ENCODE measurements at places on chromosomes 2 and 18.

DNA sequence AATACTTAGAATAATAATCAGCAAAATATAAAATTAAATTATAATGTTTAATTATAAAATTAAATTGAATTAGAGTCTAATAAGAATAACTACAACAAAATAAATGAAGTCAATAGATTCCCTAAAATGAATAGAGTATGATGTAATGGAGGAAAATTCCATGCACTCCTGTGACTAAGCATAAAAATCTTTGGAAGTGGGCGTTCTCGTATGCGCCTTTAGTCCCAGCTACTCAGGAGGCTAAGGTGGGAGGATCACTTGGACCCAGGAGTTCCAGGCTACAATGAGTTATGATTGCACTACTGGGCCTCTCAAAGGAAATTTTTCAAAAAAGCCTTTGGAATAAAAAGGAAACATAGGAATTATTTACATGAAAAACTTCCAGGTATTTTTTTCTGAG, 955.4 kb upstream of the POU3F3 start:
- DNase-seq, result no peak

GRCh38 chr2:191170773-191171172, 20.0 kb upstream of the STAT4 start:
- no peak for DNase-seq

DNA sequence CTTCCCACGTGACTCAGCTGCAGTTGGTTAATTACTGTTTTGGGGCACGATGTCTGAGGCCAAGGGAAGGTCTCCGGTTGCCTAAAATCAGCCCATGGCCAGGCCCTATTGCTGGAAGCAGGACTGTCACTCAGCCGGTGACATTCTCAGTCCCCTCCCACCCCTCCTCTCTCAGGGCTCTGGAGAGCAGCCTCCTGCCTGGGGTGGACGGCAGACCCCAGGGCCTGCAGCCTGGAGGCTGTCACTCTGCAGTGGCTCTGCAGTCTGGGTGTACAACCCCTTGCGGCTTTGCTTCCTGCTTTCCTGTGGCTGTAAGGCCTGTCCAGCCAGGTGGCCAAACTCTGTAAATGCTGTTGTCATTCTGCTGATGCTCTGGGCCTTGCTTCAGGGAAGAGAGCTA, 32.8 kb downstream of the ZBTB7C start:
- no peak for DNase-seq

GRCh38 chr2:36824273-36824672, 127.8 kb downstream of the VIT start:
- DNase-seq, result no peak

GRCh38 chr2:101064505-101064867, 62.4 kb downstream of the RPL31 start:
- no peak for DNase-seq

DNA sequence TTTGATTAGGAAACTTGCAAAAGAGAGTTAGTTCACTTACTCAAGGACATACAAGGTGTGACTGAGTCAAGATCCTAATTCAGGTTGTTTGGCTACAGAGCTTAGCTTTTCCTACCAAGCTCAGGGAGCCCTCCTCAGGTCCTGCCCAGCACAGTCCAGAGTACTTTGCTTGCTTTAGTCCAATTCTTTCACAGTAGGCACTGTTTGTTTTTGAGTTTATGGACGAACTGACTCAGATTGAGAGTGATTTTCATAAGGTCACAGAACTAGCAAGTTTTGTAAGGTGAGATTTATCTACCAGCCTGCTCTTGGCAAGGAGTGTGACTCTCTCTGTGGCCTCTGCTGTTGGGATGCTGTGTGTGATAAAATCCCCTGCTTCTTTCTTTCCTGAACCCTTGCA, 310.5 kb downstream of the PTPRM start:
- DNase-seq, result no peak

DNA sequence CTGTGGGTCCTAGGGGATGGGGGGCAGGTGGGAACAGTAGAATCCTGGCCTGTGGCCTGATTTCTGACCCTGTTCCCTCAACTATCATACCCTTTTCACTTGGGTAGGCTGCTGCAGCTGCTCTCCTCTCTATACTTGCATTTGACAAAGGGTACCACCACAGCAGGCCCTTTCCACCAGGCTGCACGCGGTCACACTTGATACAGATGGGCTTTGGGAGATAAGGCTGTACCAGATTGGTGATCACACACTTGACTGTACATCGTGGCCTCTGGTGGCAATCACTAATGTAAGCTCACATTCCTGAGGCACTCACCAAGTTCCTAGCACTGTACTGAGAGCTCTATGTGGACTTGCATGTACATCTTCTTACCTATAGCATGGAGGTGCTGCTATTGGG, 1.6 kb upstream of the RALB start:
- DNase-seq, result no peak

- DNase-seq, result no peak
Measured at GRCh38 chr2:204115137-204116056, 178.8 kb downstream of the ICOS start.

DNA sequence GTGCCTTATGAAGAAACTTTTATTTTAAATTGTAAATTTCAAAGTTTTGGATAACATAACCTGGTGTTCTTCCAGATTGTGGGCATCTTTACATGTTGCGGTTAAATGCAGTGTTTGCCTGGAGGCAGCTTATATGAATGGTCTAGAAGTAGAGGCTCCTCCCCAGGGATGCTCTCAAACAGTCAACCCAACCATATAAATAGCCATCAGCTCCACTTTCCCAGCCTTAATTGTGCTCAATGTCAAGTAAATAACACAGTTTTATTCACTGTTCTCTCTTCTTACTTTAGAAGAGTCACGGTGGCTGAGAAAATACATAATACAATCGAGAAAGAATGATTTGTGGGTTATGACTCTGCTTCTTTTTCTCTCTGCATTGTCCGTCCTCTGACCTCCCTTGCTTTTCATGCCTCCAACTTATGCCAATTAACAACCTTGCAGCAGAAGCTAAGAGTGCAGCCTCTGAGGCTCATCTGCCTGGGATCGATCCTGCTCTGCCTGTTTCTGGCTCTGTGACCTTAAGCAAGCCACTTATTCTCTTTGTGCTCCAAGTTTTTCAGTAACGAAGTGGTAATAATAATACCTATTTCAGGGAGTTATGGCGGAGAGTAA, 100.3 kb downstream of the DAW1 start:
- DNase-seq, result no peak

DNA sequence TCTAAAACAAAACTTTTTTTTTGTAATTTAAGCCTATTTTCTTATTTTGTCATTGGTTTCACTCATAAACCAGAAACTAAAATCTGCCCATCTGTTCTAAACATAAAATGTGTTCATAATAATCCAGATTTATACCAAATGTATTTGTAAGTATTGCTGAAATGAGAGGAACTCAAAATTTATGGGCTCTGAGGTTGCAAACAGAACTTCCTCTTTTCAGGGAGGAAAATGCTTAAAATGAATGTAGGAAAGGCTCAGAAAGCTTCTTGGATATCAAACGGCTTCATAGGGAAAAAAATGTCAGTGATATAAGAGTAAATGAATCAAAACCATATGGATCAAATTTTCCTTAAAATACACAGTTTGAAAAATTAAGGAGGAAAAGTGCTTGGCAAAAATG, 83.9 kb downstream of the PAX3 start:
- no peak for DNase-seq

GRCh38 chr2:236592821-236593220, 23.2 kb downstream of the ACKR3 start:
- DNase-seq, result no peak

DNA sequence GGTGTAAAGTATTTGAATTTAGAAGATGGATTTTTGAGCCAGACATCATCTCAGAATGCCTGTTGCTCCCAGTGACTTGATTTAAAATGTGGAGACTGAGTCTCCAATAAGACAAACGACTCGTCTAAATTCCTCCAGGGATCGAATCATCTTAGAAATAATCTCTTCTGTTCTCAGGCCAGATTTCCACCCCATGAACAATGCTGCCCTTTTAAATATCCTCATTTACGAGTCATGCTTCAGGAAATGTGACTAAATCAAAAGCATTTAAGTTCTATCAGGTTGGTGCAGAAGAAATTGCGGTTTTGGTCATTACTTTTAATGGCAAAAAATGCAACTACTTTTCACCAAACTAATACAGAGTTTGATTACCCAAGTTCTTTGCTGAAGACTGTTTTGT, 684.6 kb upstream of the SOX11 start:
- no peak for DNase-seq

GRCh38 chr18:77557046-77557587, 307.5 kb downstream of the GALR1 start:
- no peak for DNase-seq

Data from suprapubic skin (tissue), 4 donors.